ENCODE measurements at places on chromosomes 4 and X.

DNA sequence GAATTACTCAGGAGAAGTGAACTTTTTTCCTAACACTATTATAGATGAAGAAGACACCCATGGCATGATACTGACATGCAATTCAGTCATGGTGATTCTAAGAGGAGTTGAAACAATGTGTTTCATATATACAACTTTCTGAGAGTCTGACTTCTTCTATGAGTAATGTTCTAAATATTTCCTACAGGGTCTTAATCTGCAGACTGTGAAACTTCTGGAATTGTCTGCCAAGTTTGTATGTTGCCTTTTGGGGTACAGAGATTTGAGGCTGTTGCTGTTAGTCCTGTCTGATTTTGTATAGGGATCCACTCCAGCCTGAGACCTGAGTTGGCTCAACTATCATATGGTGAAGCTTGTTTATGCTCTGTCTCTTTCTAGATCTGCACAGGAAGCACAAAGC is 160.6 kb upstream of the GATB start:
- DNase-seq, result peak; percentile 2

DNA sequence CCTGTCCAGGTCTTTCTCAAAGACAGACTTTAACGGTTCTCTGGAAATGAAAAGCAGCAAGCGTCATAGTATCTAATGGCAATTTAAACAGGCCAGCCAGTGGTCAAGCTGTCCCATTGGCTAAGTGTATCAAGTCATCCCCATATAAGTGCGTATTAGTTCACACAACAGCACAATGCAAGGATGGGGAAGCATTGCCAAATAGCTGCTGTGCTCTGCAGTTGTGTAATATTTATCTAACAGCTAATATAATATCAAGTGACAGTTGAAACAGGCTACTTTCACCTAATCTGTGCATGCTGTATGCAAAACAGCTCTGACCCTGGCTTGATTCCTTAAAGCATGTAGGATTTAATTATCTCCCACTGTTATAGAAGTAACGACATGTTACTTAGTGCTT is 134.8 kb upstream of the PPARGC1A start:
- no peak for DNase-seq

DNA sequence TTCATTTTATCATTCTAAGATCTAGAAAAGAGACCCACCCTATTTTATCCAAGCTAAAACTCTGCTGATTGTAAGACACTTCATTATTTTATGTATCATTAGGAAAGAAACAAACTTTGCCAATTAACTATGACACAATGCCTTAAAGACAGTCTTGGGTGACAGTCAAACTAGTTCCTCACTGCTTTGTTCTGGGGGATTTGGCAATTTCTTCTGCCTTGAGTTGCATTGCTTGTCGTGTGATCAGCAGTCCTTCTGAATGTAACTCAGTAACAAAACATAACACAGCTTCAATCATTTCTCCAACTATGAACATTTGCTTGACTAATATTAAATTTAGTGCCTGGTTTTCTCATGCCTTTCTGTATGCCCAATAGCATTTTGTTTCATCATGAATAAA is 577.9 kb upstream of the DIPK2B start:
- DNase-seq, result no peak

- no peak for DNase-seq
Measured at GRCh38 chr4:153901220-153901619, 112.3 kb upstream of the SFRP2 start.

GRCh38 chr4:183411291-183411861 is 33.1 kb upstream of the CDKN2AIP start:
- DNase-seq, result no peak

DNA sequence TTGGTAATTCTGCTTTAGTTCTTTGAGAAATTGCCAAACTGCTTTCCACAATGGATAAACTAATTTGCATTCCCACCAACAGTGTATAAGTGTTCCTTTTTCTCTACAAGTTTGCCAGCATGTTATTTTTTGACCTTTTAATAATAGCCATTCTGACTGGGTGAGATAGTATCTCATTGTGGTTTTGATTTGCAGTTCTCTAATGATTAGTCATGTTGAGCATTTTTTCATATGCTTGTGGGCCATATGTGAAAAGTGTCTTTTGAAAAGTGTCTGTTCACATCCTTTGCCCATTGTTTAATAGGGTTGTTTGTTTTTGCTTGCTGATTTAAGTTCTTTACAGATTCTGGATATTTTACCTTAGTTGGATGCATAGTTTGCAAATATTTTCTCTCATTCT is 25.9 kb downstream of the ENPEP start:
- no peak for DNase-seq

GRCh38 chr4:13246107-13246506 is 238.0 kb downstream of the RAB28 start:
- DNase-seq, result no peak

DNA sequence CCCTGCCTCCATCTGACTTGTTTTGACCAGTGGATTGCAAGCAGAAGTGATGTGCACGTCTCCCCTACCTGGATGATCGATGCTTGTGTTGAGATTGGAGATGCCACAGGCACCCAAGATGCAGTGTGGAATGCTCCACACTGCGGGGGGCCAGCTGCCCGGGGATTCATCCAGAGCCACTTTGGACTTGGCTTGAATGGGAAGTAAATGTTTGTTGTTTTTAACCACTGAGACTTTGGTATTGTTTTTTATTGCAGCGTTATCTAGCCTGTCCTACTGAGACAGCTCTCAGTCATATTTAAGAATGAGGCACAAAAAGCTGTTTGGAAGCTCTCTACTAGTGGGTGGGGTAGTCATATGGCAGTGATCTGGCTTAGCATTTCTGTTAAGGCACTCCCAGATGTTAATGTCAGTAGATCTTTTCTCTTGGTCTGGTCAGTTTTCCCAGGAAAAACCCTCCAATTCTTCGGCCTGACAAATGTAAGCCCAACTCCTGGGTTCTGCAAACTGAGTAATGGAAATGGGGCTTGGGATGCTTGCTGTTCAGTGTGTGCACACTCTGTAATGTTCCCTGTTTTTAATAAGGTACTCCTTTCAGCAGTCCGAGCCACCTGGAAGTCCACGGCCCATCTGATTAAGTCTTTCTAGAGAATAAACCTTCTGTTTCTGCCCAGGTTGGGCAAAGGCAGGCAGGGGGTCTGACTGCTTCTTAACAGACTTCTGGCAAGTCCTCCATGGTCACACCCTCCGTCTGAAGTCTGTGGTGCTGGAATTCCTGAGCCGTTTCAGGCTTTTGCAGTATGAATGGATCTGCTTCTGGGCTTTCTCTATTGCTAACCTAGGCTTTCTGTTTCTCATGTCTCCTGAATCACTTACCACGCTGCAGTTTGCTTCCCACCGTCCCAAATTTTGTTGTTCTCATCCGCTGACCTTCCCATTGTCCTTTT is 74.8 kb downstream of the WWC2 start:
- DNase-seq, result peak; percentile 47

DNA sequence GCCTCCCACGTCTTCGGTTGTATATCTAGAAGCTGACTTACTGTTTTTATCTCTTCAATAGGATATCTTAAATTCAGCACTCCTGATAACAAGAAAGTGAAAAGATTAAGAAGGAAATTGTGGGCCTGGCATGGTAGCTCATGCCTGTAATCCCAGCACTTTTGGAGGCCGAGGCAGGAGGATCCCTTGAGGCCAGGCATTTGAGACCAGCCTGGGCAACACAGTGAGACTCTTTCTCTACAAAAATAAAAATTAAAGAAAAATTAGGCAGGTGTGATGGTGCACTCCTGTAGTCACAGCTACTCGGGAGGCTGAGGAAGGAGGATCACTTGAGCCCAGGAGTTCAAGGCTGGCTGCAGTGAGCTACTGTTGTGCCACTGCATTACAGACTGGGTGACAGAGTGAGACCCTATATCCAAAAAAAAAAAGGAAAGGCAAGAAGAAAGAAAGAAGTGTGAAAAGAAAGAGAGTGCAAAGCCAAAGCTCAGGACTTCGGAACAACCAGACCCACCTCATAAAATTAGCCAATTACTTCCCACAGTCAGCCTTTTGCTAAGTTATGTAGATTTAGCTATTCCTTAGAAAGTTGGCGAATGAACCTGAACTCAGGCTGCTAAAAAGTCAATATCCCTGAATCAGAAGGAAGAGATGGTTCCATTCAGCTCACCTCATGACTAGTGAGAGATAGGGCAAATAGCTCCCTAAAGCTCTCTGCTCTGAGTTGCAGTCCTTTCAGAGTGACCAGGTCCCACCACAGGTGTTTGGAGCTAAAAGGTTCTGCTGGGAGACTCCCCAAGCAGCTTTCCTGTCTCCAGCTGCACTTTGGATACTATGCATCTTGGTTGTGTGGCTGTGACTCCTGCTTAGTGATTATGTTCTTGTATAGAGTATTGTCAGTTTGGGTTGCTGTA is 9.2 kb downstream of the FGG start:
- DNase-seq, result no peak

DNA sequence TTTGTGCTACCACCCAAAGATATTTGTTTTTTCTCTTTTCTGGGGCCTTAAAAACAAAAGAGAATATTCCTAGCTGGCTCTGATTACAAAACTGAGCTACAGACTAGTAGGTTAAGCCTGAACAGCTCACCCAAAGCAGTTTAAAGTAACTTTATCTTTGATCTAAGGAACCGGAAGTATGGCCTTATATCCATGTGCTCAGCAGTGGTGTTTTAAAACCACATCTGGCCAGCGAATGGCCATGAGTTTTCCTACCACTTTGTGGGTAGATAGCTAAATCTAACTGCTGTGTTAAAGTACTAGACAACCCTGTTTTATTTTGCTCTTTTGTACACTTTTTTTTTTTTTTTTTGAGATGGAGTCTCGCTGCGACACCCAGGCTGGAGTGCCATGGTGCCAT is 24.6 kb downstream of the ADGRG4 start:
- DNase-seq, result no peak

GRCh38 chr4:174808836-174809235 is 20.2 kb downstream of the GLRA3 start:
- no peak for DNase-seq

- DNase-seq, result no peak
Measured at GRCh38 chr4:23891064-23891421, 1.2 kb upstream of the PPARGC1A start.

DNA sequence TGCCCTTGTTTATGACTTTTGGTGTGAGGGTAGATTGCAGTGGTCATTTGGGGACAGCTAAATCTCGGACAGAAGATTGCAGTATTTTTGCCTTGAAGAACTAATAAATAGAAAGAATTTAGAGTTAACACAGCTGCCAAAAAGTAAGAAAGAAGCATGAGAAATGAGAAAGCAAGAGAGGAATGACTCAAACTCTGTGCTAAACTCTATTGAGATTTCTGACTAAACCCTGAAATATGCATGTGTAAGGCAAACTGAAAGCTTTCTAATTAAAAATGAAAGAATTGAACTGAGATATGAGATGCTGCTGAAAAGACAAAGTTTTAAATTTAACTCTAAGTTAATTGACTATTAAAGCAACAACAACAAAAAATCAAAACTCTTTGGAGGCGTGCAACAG is 791.3 kb downstream of the RAB28 start:
- peak; percentile 5 for DNase-seq

GRCh38 chr4:79207281-79207680 is 118.6 kb downstream of the NAA11 start:
- no peak for DNase-seq

GRCh38 chr4:6523251-6523650 is 50.8 kb upstream of the PPP2R2C start:
- DNase-seq, result no peak

DNA sequence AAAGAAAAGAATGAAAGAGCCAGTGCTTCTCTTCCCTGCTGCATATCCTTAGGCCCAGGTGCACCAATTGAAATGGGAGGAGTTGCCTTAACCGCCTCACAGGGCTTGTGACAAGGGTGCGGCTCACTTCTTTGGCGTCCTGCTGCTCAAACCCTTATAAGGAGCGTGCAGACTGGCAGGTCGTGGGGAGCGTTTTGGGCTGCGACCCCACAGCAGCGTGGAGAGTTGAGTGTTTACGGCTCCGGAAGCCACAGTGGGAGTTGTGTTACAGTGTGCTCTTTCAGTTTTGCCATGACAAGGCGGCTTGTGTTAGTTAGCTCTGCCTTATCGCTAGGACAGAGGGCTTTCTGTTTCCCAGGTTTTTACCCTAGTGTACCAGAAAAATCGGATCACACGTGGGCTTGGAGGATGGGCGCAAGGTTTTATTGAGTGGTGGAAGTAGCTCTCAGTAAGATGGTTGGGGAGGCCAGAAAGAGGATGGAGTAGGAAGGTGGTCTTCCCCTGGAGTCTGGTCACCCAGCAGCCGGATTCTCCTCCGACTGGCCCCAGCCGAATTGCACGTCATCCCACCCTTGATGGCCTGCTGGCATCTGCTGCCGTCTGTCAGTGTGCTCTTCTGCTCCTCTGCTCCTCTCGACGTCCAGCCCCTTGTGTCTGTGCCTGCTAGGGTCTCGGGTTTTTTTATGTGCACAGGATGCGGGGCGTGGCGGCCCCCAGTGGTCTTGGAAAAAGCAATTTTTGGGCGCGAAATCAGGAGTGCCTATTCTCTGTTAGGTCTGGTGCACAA is 718.9 kb downstream of the ARAP2 start:
- DNase-seq, result no peak

DNA sequence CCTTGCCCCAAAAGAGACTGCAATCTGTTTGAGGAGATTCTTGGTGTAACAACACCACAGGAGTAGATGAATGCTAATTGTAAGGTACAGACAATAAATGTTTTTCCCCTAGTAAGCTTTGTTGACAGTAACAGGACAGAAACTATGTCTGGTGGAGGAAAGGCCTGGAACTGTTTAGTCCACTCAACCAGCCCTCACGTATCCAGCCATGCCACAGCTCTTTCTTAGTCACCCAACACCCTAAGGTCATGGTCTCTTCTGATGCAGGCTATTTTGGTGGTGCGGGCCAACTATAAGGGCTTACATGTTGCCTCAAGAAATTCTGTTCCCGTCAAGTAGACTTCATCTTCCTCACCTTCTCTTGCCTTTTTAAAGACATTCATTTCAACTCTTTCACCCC is 75.9 kb upstream of the GAB1 start:
- no peak for DNase-seq

DNA sequence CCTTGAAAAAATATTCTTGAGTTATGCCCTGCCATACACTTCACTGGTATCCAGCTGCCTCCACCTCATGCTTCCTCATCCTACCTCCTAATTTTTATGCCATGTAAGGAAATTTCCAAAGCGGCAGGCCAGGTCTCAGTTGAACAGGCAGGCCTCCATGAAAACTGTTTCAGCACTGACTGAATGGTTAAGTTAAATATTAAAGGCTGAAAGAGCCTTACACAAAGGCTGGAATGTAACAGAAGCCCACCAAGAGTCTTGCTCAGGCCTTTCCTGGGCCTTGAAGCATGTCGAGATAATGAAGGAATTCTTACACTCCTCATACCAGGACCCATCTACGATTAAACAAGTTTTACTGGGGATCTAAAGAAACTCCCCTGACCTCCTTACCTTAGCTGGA is 359.6 kb upstream of the NOCT start:
- no peak for DNase-seq

Data from astrocyte of the cerebellum (primary cell).